Astrocyte of the hippocampus (primary cell): ENCODE measurements at places on chromosomes 3 and 15.

DNA sequence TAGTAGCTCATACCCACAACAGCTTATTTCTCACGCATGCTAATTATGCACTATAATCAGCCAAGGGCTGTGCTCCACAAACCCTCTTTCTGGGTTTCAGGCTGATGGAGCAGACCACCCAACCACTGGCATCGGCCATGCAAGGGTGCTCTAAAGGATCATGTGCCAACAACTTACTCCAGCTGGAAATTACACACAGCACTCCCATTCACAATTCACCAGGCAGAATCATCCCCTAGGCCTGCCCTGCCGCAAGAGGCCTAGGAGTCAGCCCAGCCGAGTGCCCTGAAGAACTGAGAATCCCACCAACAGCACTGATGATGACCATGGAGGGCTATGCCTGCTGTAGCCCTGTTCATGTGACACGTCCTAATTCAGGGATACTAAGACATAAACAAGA is 216.2 kb upstream of the CHRNA7 start:
- DNase-seq, result no peak

DNA sequence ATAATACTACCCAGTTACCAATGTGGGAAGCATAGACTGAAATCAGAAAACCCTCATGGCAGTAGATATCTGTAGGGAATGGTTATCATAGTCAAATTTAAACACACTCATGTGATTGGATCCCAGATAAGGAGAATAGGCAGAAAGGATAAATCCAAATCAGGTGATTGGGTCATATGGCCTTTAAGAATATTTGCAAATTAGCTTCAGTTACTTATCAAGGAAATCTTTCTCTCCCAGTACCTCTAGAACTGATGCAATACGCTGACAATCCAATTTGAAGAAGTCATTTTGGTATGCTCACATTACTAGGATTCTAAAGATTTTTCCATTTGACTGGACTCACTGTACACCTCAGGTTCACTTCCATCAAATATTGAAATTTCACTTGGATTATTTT is 87.7 kb upstream of the MNS1 start:
- no peak for DNase-seq

- no peak for DNase-seq
These were observed 10.6 kb downstream of the CHCHD4 start for GRCh38 chr3:14113965-14114635.

DNA sequence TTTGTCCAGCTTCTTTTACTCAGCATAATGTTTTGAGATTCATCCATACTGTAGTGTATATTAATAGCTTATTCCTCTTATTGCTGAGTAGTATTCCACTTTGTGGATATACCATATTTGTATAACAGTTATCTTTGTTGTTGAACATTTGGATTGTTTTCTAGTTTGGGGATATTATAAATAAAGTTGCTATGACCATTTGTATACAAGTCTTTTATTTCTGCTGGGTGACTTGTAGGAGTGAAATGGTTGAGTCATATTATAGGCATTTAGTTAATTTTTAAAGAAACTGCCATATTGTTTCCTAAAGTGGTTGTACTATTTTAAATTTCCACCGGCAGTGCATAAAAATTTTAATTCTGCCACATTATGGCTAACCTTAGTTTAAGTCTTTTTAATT is 53.4 kb downstream of the RPL39L start:
- no peak for DNase-seq

DNA sequence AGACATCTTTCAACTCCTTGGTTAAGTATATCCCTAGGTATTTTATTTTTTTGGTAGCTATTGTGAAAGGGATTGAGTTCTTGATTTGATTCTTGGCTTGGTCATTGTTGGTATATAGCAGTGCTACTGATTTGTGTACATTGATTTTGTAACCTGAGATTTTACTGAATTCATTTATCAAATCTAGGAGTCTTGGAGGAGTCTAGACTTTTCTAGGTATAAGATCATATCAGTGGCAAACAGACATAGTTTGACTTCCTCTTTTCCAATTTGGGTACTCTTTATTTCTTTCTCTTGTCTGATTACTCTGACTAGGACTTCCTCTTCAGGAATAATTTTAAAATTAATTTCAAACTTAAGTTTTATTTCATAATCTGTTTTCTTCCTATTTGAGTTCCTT is 125.2 kb downstream of the OCA2 start:
- DNase-seq, result no peak

DNA sequence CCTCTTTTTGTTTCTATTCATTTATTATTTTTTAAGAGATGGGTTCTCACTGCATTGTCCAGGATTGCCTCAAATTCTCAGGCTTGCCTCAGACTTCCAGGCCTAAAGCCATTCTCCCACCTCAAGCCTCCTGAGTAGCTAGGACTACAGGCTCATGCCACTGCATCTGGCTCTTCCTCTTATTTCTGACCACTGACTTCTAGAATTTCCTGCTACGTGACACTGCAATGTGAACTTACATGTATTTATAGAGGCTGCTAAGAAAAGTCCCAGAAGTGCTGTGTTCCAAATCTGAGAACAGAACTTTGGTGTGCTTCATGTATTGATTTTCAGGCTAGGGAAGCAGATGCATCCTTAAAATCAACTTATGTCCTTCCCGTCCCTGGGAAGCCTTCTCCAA is 407.4 kb downstream of the RSL24D1 start:
- no peak for DNase-seq

DNA sequence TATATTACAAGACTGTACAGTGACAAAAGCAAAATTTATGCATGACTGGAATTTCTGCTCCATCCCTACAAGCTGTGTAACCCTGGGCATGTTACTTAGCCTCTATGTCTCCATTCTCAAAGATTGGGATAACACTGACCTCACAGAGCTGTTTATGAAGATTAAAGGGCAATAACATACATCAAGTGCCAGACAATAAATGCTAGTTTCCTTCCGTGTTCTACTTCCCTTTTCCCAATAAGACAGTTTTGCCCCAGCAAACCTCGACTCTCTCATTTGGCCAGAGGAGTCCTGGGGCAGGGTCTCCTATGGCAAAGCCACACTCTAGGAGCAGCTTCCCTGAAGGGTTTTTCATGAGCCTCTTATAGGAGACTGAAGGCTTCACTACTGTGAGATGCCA is 7.5 kb downstream of the HEXA start:
- no peak for DNase-seq

DNA sequence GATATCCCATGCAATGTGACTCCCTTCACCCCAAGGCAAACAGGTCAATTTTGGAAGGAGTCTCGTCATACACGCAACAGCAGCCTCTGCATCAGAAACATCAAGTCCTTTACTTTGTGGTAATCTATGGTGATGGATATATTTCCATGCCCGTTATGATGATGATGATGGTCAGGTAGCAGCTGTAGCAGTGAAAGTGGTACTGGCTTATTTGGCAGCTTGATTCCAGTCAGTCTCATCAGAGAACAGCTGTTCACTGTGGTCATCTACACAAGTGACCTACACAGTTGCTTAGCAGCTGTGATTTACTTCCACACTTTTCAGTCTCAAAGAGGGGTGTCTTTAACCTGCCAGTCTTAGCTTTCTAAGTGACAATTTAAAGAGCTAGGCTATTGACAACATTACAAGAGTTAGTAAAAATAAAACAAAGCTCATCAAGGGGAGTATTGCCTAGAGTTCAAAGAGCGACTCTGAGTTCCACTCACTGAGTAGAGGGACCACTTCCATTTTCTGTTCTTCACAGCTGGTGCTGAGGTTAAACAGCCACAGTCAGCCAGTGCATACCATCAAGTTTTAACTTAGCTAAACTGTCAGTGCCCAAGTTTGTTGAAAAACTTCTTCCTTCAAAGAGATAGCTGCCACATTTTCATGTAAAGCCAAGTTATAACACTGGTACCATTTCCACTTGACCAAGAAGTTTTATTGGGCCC is 587.4 kb upstream of the KCNMB2 start:
- no peak for DNase-seq

- DNase-seq, result peak; percentile 70
These were observed 9.2 kb upstream of the SLC6A1 start for GRCh38 chr3:10983219-10983916.
